Motor neuron (in vitro differentiated cells): ENCODE measurements at places on chromosomes 7 and 10.

DNA sequence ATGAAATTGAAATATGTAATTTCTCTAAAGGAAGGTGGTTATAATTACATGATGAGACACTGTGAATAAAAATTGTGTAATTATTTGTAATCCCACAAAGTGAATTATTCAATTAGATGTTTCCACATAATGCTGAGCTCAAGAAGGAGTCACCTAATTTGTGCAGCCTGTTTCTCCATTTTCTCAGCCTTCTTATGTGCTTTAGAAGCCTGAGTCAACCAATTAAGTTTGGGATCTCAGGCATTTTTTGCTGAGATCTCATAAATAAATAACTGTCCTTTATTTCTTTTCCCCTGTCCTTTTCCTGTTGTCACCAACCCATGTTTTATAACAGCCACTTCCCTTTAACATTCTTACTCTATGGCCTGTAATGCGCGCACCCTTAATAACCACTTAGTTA, 506.5 kb upstream of the SEMA3D start:
- no peak for ATAC-seq

DNA sequence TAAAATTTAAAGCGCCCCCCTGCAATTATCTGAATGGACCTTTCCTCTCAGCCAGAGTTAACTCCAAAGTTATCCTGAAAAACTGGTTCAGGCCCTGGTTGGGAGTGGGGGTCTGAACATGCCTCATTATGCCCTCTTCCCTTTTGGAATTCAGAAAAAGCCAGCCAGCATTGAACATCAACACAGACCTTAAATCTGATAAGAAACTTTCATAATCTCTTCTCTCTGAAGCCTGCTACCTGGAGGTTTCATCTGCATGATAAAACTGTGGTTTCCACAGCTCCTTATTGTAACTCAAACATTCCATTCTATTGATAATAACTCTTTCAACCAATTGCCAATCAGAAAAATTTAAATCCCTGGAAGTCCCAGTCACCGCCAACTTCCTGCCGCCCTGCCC, 133.3 kb downstream of the ARL4A start:
- no peak for ATAC-seq

DNA sequence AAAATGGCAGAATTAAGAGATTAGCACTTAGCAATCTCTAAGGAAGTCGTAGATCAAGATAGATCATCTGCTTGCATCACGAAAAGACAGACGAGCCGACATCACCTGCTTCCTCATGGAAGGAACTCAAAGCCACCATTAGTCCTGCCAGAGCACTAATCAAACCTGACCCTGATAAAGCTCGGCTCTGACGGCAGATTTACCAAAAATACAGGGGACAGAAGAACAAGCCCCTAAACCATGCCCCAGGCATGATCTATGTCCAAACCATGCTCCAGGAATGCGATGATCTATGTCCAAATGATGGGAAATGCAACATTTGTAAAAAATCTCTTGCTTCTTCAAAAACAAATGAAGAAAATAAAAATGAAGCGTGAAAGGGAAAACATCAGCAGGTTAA, 182.8 kb downstream of the TCERG1L start:
- ATAC-seq = no peak

GRCh38 chr7:22208799-22209198, 148.2 kb downstream of the RAPGEF5 start:
- ATAC-seq = peak; percentile 88

- no peak for ATAC-seq
These were observed 21.4 kb upstream of the SMC3 start for GRCh38 chr10:110546077-110546476.

GRCh38 chr7:142703655-142704305, 45.5 kb upstream of the PRSS1 start:
- ATAC-seq = no peak

GRCh38 chr7:748446-748845, 21.4 kb upstream of the PRKAR1B start:
- no peak for ATAC-seq

GRCh38 chr10:78959217-78959923, 109.4 kb upstream of the ZMIZ1 start:
- ATAC-seq = no peak

DNA sequence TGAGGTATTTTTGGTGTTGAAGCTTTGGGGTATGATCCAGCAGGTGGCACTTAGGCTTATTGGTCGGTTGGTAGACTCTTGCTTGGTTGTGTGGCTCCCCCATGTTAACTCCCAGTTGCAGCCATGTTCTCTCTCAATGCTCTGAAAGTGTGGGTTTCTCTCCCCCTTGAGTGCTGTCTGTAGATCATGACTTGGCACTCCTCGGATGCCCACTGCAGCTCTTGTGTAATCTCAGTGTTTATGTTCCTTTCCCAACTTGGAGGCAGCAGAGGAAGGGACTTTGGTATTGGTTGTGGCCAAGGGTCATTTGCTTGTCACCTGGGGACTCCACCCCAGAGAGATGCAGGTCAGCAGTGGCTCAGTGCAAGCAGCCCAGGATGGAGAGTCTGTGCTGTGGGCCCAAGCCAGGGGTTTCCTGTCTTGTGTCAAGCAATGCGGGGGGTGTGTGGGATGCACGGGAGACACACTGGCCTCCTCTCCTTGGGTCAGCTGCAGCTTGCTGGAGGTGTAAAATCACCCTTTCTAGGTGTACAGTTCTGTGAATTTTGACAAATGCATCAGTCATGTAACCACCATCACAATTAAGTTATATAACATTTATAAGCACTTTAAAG, 36.9 kb downstream of the PIK3CG start:
- ATAC-seq = no peak

DNA sequence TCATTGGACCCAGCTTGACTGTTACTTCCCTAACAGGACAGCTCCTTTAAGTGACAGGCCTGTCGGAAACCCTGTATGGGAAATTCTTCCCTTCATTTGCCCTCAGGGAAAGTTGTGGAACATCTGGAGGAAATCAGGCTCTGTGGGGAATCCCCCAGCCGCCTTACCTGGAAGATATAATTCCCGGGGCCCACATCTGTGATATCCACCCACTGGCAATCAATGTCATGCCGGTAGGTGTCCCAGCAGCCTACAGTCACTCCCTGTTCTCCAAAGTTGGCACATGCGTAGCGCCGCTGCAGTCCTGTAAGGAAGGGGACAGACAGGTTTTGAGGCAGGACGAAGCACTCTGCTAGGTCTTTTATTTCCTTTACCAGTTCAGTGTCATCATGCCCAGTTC, 16.6 kb downstream of the LOXL4 start:
- no peak for ATAC-seq

GRCh38 chr7:72183835-72184234, 228.3 kb downstream of the CALN1 start:
- no peak for ATAC-seq

GRCh38 chr10:124292911-124293615, 125.7 kb downstream of the OAT start:
- no peak for ATAC-seq

GRCh38 chr10:8238986-8239385, 184.5 kb downstream of the GATA3 start:
- no peak for ATAC-seq
